Activated T-cell treated with anti-CD3 and anti-CD28 coated beads, Interleukin-2, amount 50 U/mL, for 24 hours (primary cell): ENCODE measurements at places on chromosomes 7 and 10.
A peak's percentile ranks its signal among the peaks of the same experiment; 100 is the strongest.

- no peak overlapping the region for H3K27ac ChIP-seq
- no peaks in the 10 kb centered on the region for H3K36me3 ChIP-seq
- H3K4me3 ChIP-seq = no peak overlapping the region
- no peak for DNase-seq
- no peaks in the 10 kb centered on the region for H3K4me1 ChIP-seq
- no peaks in the 10 kb centered on the region for H3K27me3 ChIP-seq
These were observed 227.7 kb upstream of the SEMA3E start for GRCh38 chr7:83876593-83876992.

DNA sequence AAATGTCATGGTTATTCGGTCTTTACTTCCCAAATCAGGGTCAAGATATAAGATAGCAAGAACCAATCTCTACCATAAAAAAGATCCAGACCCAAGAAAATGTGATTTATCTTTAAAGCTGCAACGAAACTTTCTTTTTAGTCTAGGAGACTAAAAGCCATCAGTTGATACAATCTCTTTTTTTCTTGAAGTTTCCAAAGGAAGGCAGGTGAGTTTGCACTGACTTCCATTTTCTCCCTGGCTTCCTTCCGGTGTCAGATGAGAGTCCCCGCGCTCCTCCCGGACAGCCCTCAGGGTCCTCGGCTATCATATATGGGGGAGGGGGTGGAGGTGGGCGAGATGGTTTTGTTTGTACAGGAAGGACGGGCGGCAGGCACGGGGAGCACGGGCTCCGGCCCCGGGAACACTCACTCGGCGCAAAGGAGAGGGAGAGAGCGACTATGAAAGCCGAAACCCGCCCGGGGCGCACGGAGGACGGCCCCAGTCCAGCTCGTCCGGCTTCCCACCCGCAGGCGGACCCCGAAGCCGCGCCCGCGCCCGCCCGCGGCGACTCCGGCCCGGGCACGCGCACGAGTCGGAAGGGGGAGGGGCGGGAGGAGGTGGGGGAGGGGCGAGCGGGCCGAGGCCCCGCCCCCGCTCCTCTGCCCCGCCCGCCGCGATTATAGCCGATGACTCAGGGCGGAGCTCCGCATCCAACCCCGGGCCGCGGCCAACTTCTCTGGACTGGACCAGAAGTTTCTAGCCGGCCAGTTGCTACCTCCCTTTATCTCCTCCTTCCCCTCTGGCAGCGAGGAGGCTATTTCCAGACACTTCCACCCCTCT lies at the start of gene BAG3:
BAG3 (plus strand) TSS at position 689 of the 822 bp plus-strand sequence. CDS start 296 bp downstream, outside the sequence.
- H3K4me3 ChIP-seq = peak within 1 kb of the TSS; percentile 94
- peak; percentile 90 for DNase-seq
- H3K27ac ChIP-seq = peak within 1 kb of the TSS; percentile 98
- no peaks in the 10 kb centered on the region for H3K27me3 ChIP-seq
- H3K4me1 ChIP-seq = peaks cover 45% of the 10 kb centered on the region

- peaks cover 44% of the 10 kb centered on the region for H3K27me3 ChIP-seq
- peaks cover 5% of the 10 kb centered on the region for H3K4me1 ChIP-seq
- no peak for DNase-seq
- no peak overlapping the region for H3K4me3 ChIP-seq
These were observed 51.4 kb downstream of the MICALL2 start for GRCh38 chr7:1407892-1408291.

- no peak for DNase-seq
- H3K27ac ChIP-seq = no peak overlapping the region
- no peak overlapping the region for H3K4me3 ChIP-seq
- peaks cover 35% of the 10 kb centered on the region for H3K27me3 ChIP-seq
- H3K4me1 ChIP-seq = peaks cover 4% of the 10 kb centered on the region
These were observed 23.5 kb downstream of the RET start for GRCh38 chr10:43100366-43100765.

DNA sequence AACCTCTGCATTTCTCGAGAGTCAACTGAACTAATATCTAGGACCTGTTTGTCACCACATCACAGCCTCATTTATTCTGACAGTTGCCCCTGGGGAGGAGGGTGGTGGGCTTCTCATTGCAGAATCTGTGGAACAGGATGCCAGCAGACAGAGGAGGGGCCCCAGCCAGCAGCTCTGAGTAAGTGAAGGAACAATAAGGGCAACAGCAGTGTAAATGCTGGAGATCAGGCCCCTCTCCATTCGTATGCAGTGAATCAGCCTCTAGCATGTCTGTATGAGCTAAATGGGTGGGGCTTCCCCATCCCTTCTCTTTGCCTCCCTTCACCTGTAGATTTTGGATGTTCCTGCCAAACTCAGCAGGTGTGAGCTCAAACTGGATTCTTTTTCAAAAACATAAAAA lies 7.7 kb upstream of the CPVL start:
- DNase-seq = no peak
- no peak overlapping the region for H3K4me3 ChIP-seq
- H3K4me1 ChIP-seq = peaks cover 6% of the 10 kb centered on the region
- H3K27ac ChIP-seq = no peak overlapping the region
- no peaks in the 10 kb centered on the region for H3K36me3 ChIP-seq

DNA sequence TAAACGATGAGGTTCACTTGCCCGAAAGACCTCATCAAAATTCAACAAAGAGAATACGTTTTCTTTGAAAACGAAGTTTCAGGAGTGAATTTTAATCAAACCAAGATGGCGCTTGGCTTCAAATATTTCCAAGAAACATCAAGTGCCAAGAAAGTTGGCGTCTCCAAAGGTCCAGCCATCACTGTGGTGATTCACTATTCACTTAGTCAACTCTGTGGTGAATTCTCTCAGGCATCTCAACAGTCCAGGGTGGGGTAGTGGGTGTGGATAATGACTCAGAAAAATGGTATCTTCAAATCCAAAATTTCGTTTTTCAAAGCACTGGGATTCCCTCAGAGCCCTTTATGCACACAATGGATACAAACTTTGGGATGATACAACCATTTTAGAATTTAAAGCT lies 133.1 kb downstream of the SVIL start:
- H3K27me3 ChIP-seq = no peaks in the 10 kb centered on the region
- peaks cover 17% of the 10 kb centered on the region for H3K36me3 ChIP-seq
- H3K27ac ChIP-seq = no peak overlapping the region
- DNase-seq = no peak

DNA sequence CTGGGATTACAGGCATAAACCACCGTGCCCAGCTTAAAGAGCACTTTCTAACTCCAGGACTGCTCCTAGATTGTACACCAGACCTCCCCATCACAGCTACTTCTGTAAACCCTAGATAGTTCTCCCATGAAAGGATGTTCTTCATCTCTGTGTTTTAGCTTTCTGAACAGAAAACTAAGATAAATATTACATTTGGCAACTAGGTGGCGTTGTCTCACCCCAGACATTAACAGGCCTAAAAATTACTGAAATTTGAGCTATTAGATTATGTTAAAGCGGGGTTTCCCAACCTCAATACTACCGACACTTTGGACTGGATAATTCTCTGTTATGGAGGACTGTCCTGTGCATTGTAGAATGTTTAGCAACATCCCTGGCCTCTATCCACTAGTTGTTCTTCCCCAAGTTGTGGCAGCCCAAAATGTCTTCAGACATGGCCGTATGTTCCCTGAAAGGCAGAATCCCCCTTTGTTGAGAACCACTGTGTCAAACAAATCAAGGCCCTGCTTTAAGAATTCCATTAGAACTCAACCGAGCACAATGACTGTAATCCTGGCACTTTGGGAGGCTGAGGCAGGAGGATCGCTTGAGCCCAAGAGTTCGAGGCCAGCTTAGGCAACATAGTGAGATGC lies 19.1 kb downstream of the ATOH7 start:
- no peaks in the 10 kb centered on the region for H3K36me3 ChIP-seq
- no peak for DNase-seq
- H3K27me3 ChIP-seq = peaks cover 2% of the 10 kb centered on the region
- H3K27ac ChIP-seq = no peak overlapping the region

- DNase-seq = no peak
- no peaks in the 10 kb centered on the region for H3K36me3 ChIP-seq
- no peak overlapping the region for H3K4me3 ChIP-seq
- no peaks in the 10 kb centered on the region for H3K4me1 ChIP-seq
- H3K27ac ChIP-seq = no peak overlapping the region
- peaks cover 12% of the 10 kb centered on the region for H3K27me3 ChIP-seq
These were observed 32.6 kb downstream of the EPHB4 start for GRCh38 chr7:100794741-100795140.

GRCh38 chr7:48458701-48459524 lies 287.7 kb downstream of the ABCA13 start:
- H3K27me3 ChIP-seq = no peaks in the 10 kb centered on the region
- H3K4me1 ChIP-seq = no peaks in the 10 kb centered on the region
- no peak overlapping the region for H3K4me3 ChIP-seq
- no peak for DNase-seq

GRCh38 chr7:823649-824048 lies 8.6 kb upstream of the SUN1 start:
- no peak overlapping the region for H3K4me3 ChIP-seq
- no peak for DNase-seq
- peak overlapping the region; percentile 42 for H3K27ac ChIP-seq
- H3K4me1 ChIP-seq = peaks cover 68% of the 10 kb centered on the region
- H3K36me3 ChIP-seq = peaks cover 64% of the 10 kb centered on the region

GRCh38 chr7:145263886-145264285 lies 428.0 kb upstream of the TPK1 start:
- no peaks in the 10 kb centered on the region for H3K4me1 ChIP-seq
- H3K4me3 ChIP-seq = no peak overlapping the region
- H3K27ac ChIP-seq = no peak overlapping the region
- no peaks in the 10 kb centered on the region for H3K36me3 ChIP-seq
- DNase-seq = no peak
- H3K27me3 ChIP-seq = no peaks in the 10 kb centered on the region

- no peaks in the 10 kb centered on the region for H3K27me3 ChIP-seq
- no peak for DNase-seq
- no peak overlapping the region for H3K27ac ChIP-seq
- H3K4me1 ChIP-seq = peaks cover 6% of the 10 kb centered on the region
- no peaks in the 10 kb centered on the region for H3K36me3 ChIP-seq
These were observed 171.2 kb downstream of the ARHGAP21 start for GRCh38 chr10:24552346-24553016.

- H3K27ac ChIP-seq = peak overlapping the region; percentile 95
- H3K27me3 ChIP-seq = peaks cover 4% of the 10 kb centered on the region
- H3K4me1 ChIP-seq = peaks cover 37% of the 10 kb centered on the region
- H3K4me3 ChIP-seq = peak overlapping the region; percentile 39
- no peaks in the 10 kb centered on the region for H3K36me3 ChIP-seq
These were observed 135.3 kb upstream of the FAM3C start for GRCh38 chr7:121531175-121532070.

DNA sequence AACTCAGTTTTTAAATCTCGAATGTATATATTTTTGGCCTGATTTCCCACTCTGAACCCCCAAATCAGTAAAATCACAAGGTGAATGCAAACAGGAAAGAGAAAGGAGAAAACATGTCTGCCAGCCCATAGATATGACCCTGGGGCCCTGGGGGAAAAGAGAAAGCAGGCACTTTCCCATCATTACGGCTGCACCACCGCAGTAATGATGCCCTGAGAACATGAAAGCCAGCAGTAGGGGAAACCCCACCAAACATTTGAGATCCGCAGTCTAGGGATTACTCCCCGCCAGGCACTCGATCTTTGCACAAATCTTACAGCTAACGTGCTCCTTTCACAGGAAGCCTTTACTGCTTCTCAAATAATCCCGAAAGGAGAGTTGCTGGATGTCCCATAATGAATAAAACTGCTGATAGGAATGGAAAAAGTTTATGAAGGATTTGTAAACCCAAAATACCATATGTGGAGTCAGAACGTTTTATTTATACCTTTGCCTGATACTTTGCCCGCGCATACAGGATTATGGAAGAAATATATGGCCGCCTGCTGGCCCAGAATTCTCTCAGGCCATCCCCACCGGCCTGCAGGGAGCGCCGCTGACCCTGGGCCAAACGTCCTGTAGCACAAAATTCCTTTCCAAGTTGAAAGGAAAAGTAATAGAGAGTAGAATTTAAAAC lies 180.0 kb upstream of the INHBA start:
- DNase-seq = no peak
- peak overlapping the region; percentile 98 for H3K27ac ChIP-seq
- H3K36me3 ChIP-seq = peaks cover 27% of the 10 kb centered on the region
- no peak overlapping the region for H3K4me3 ChIP-seq
- H3K4me1 ChIP-seq = peaks cover 67% of the 10 kb centered on the region
- H3K27me3 ChIP-seq = peaks cover 6% of the 10 kb centered on the region

GRCh38 chr10:79498291-79498829 lies 14.0 kb upstream of the EIF5AL1 start:
- no peak overlapping the region for H3K4me3 ChIP-seq
- peaks cover 35% of the 10 kb centered on the region for H3K27me3 ChIP-seq

- no peak for DNase-seq
- H3K4me3 ChIP-seq = no peak overlapping the region
- H3K4me1 ChIP-seq = peaks cover 4% of the 10 kb centered on the region
- no peak overlapping the region for H3K27ac ChIP-seq
- no peaks in the 10 kb centered on the region for H3K36me3 ChIP-seq
These were observed 43.8 kb upstream of the ACSL5 start for GRCh38 chr10:112330162-112330561.

- H3K4me1 ChIP-seq = no peaks in the 10 kb centered on the region
- H3K27me3 ChIP-seq = no peaks in the 10 kb centered on the region
- no peak overlapping the region for H3K4me3 ChIP-seq
- no peak overlapping the region for H3K27ac ChIP-seq
These were observed 104.5 kb downstream of the SMURF1 start for GRCh38 chr7:99039384-99039891.

- H3K36me3 ChIP-seq = no peaks in the 10 kb centered on the region
- no peak overlapping the region for H3K4me3 ChIP-seq
- H3K4me1 ChIP-seq = peaks cover 2% of the 10 kb centered on the region
- no peak for DNase-seq
- H3K27me3 ChIP-seq = peaks cover 14% of the 10 kb centered on the region
These were observed 623.2 kb downstream of the GATA3 start for GRCh38 chr10:8677642-8678041.

GRCh38 chr10:2839081-2839725 lies 228.1 kb upstream of the PFKP start:
- no peaks in the 10 kb centered on the region for H3K36me3 ChIP-seq
- peak; percentile 48 for DNase-seq
- peaks cover 28% of the 10 kb centered on the region for H3K27me3 ChIP-seq
- no peak overlapping the region for H3K4me3 ChIP-seq

DNA sequence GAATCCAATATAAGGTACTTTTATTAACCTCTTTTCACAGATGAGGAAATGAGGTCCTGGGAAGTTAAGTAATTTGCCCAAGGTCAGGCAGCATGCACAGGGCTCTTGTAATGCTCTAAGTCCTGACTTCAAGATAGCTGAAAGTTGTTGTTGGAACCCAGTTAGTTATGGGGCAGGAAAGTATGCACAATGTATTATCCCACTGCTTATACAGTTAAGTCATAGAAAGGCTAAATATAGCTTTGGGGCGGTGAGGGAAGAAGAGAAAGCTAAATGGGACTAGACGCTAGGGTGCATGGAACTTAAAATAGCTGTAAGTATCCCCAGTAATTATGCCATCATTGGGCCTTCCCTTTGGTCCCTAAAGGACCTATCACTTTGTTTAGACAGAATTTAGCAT lies 9.2 kb downstream of the GLCCI1 start:
- no peak overlapping the region for H3K27ac ChIP-seq
- no peaks in the 10 kb centered on the region for H3K27me3 ChIP-seq
- H3K4me3 ChIP-seq = no peak overlapping the region
- no peaks in the 10 kb centered on the region for H3K36me3 ChIP-seq
